CD4-positive, alpha-beta T cell (primary cell): ENCODE measurements at places on chromosomes 4 and X.

DNA sequence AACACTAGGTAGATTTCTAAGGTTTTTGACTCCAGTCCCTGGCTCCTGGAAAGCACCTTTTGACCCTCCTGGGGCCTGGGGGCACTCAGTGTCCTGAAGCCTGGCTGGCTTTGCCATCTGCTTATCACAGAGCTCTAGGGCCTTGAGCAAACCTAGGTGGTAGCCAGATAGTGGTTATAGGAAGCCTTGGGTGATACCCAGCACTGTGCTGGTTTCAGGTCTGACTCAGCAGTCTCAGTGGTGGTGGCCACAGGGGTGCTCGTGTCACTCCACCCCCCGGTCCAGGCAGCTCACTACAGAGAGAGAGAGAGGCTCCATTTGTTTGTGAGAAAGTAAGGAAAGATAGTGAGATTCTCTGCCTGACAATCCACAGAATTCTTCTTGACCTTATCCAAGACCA, 195.8 kb upstream of the ZFP42 start:
- no peak for DNase-seq

GRCh38 chr4:53011259-53011905, 149.3 kb downstream of the RASL11B start:
- DNase-seq: no peak

DNA sequence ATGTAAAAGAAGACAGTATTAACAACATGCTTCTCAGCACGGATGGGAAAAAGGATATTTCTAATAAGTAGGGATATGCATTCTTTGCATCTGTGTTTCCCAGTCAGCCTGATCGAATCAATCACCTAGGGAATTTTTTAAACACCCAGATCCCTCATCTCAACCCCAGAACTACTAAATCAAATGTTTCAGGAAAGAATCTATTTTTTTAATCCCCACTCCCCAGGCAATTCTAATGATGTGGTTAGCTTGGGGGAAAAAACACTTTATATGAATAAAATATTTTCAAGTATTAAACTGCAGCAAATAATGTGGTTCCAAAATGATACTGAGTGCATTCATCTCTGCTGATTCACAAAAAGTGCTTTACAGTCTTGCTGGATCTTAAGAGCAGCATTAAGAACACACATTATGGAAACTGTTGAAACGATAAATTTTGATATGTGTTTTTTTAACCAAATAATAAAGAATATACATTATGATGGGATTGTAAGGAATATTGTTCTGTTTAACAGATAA, 68.7 kb upstream of the GUCY1A1 start:
- no peak for DNase-seq

DNA sequence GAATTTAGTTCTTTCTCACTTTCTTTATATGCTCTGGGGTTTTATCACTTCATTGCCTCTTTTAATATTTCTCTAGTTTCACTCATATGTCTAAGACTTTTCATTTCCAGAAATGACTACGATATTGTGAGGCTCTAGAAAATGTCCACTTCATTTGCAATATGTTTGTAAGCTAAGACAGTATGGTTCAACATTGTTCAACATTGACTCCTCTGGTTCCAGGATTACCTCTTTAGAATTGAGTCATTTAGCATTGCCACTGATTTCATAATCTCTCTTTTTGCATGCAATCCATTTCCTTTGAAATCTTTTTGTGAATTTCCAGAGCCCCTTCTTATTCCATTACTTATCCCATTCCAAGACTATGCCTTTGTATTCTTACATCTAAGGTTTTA, 32.3 kb downstream of the BBS12 start:
- DNase-seq: no peak

- DNase-seq: no peak
These were observed 80.2 kb downstream of the FGF16 start for GRCh38 chrX:77527233-77528001.

DNA sequence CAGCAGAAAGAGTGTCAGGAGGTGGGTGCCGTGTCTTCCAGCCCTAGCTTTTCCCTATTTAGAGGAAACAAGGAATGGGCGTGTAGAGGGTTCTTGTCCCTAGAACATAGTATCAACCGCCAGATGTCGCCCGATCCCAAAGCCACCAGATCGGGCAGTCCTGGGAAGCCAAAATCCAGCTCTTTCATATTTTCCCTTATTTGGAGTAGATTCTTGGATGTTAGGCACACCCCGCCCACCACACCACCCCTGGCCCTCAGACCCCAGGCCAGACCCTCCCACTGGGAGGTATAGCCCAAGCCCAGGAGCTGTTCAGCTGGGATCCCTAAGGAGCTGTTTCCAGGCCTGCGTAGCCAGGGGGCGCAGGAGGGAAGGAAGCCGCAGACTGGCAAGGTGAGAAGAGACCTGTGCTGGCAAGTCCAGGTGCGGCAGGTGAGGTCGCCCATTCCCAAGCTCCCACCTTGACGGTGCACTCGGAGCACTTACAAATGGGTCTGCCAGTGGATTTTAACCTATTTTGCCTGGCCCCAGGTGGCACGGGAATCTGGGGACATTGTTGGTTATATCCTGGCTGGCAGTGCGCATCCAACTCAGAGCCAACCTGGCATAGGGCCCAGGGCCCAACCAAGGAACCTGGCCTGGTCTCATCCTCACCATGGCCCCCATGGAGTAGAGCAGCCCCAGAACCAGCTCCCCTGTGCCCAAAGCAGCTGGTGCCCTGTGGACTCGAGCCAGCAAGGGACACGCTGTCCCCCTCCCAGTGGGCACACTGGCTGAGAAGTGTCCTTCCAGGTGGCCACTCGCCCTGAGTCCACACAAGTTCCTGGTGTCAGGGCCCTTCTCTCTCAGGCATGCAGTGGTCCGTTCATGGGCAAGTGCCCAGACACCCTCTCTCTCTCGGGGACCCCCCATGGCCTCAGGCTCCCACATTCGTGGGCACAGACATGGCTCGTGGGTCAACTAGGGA, 811 bp downstream of the FLNA start:
- peak; percentile 25 for DNase-seq

DNA sequence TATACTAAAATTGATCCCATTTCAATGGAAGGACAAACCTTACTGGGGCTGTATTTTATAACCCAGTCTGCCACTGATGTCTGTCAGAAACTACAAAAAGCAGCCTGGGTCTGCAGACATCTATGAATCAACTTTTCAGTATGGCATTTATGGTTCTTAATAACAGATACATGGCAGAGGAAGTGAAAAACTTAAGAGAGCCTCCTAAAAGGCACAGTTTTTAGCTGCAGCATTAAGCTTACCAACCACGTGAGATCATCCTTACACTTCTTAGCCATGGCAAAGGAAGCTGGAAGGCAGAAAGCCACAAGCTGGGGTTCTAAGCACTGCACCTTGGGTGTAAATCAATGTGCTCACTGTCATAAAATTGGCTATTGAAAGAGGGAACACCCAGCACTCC, 16.6 kb upstream of the UGT2B17 start:
- DNase-seq: no peak

DNA sequence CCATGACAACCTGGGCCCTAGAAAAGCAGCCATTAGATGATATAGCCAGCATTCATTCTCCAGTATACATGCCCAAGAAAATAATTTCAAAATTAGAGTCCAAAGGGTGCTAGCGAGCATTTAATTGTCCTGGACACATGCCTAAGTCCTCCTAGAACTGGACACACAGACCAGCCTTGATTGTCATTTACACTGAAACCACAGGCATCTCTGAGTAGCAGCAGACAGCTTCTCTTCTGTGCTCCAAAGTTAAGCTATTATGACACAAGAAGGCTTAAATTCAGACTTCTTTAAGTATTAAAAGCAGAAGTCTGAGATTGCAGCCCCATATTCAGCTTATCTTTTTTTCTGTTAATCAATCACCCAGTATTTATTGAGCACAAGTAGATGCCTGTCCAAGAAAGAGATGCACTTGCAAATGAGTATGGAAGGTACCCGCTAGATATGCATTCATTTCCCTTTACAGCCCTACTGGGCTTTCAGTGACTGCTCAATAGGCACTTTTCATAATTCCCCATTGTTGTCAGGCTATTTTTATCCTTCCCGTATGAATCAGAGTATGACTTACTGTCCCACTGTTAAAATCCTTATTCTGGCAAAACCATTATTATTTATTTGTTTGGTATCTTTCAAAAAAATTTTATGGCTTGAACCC, 374.1 kb downstream of the FBXW7 start:
- DNase-seq: no peak

DNA sequence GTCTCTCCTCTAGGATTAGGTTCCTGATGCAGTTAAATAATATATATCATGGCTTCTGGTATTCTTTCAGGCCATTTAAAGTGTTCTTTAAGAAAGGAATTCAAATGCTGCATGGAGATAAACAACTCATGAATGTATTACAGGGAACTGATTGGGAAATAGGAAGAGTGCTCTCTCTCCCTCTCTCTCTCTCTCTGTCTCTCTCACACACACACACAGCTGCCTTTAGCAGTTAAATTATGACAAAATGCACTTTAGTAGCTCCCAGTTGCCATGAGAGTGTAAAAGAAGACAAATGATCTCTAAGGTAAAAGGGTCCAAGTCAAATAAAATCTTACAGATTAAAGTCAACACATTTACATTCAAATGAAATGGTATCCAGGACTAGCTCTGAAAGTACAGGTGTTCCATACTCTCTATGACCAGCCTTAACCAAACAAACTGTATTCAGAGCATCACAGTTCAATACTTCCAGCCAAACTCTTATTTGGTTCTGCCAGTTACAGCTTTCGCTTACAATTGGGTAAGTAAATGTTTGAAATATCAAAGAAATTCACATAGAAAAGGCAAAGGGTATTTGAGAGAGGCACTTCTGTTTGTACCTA, 94.7 kb upstream of the CXXC4 start:
- DNase-seq: no peak

DNA sequence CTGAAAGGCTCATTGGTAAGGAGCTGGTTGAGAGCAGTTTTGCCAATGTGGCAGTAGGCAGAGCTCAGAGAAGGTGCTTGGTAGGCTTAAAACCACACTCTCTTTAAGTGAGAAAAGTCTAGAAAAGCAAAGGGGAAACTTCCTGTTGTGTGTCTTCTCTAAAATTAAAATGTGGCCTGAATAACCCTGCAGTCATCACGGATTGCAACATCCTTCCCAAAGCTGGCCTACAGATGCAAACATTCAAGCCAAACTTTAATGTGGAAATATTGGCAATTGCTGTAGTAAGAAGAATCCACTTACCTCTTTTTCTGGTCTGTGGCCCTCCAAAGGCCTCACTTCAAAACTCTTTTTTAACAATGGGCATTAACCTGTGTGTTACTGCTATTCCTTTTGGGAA, 348.5 kb downstream of the OPHN1 start:
- no peak for DNase-seq

GRCh38 chr4:181982437-181982836, 260.8 kb upstream of the TENM3 start:
- DNase-seq: no peak

GRCh38 chrX:115606861-115607260, 45.9 kb downstream of the PLS3 start:
- DNase-seq: no peak

DNA sequence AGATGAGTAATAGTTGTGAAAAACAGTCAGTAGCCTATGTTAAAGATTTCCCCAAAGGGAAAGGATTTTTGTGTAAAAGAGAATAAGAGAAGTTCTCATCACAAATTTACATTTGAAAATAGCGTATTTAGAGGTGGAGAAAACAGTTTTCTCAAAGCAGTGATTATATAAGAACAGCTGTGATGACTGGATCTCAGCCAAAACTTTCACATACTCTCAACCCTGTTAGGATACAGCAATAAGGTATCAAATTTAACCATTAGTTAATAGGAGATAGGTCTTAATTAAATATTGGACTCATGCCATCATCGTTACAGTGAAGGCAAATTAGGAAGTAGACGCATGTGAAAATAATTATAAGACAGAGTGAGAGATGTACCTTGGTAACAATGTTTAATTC, 622.7 kb downstream of the PCDH18 start:
- DNase-seq: no peak

- no peak for DNase-seq
These were observed 12.7 kb upstream of the RHOXF2B start for GRCh38 chrX:120090208-120090607.

- DNase-seq: peak; percentile 35
These were observed 5.4 kb upstream of the CCDC120 start for GRCh38 chrX:49053223-49054072.

DNA sequence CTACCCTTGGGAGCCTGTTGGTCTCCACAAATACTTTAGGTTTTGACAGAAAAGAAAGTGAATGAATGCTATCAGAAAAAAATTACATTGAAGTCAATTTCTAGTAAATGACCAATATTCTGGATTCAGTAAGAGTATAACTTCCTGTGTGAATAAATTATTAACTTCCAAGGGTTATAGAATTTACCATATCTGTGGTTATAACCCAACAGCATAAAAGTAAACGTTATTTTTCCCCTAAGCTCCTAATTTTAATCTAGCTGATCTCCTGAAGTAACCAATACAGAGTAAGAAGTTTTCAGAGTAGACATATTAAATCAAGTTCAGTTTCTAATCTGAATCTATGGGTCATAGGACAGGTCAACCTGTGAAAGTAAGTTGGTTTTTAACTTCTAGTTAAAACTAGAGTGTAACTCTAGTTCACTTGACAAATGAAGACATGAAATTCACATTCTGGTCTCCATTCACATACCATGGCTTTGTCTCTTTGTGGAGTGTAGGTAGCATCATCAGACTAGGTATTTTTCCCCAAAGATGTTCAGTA, 22.8 kb downstream of the DTHD1 start:
- no peak for DNase-seq

DNA sequence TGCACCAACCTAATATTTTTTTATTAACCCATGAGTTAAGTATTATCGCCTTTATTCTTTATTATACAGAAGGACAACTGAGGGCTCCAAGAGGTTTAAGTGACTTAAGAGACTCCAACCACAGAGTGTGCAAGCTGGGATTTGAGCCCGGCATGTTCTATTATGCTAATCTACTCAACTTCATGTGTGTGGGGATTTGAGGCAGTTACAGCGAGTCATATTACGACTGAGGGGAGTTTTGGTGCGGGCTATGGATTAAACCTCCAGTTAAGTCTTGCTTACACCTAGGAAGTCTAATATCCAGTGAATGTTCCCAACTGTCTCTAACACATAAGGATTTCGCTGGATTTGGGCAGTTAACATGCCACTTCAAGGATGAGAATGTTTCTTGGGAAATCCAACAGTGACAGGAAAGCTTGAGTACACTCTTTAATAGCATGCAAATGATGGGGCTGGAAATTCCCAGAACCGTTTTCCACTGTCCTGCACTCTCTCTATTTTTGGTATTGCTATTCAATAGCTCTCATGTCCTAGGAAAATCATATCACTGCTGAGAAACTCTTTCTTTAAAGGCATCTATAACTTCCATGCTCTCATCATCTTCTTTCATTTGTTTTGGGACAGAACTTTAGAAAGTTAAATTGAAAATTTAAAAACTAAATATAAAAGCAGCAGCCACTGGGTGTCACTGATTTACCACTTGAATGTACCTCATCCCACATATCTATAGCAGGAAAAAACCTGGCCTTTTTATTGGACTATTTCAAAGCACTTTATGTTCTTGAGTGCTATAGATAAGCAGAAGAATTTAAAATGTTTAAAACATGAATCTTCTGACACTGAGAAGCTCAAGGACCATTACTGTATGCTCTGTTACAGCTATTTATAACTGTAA, 165.1 kb upstream of the TTC29 start:
- no peak for DNase-seq

- DNase-seq: no peak
These were observed 696.9 kb downstream of the RAB28 start for GRCh38 chr4:12787261-12787660.
